ENCODE measurements at places on chromosomes 1 and 21.

DNA sequence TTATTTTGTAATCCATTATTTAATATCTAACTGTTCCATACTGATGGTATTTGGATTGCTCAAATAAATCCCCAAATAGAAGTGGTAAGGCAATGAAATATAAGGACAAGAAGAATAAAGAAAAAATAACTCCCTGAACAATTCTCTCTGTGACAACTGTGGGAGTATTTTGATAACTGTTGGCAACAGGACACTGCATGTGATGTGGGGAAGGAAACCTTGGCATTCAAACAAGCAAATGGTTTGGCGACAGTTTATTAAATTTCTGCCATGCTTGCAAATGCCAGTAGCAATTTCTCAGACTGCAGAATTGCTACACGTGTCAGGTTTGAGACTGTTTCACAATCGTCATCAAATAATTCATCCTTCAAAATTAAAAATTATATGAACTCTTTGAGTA, 8.6 kb upstream of the MRPL39 start:
- no peak for DNase-seq

DNA sequence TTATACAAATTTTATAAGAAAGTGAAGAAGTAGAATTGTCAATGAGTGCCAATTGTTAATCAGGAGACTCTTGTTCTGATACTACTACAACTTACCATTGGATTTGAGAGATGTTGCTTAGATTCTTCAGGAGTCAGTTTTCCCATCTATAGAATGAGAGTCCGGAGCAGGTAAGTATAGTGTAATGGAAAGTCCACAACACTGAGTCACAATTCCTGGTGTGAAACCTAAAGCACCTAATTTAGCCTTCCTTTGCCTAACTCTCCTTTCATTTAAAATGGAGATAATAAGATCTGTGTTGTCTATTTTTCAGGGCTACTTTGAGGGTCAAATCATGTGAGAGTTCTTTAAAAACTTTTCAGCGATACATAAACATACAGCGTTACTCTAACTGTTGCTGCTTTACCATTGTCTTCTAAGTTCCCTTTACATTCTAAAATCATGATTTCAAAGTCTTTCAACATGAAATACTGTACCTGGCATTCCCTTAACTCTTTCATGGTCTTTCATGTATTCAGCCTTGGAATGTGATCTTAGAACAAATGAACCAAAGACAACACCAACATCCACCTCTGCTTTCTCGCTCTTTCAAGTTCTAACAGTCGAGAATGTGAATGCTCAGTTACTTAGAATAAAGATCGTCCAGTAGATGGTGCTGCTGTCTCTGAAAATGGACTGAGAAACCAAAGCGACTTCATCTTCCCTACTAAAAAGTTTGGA, 90.9 kb downstream of the SLC30A10 start:
- DNase-seq: no peak

- DNase-seq: no peak
Observed at GRCh38 chr1:9822897-9823692, 670 bp downstream of the CLSTN1 start.

DNA sequence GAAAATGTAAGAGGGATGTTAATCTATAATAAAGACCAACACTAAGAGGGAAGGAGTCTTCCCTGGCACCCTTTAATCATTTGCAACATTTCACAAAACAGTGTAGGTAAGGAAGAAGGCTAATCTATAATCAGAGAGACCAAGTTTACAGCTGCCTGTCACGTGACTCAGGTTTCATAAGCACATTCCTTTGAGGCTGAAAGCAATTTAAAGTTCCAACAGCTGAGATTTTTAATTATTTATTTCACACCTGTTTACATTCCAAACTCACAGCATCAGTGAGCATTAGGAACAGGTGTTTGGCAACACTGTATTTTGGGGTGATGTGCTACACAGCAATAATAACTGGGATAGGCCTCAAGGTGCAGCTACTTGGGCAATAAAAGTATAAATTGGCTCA, 75.7 kb upstream of the PGBD5 start:
- no peak for DNase-seq

DNA sequence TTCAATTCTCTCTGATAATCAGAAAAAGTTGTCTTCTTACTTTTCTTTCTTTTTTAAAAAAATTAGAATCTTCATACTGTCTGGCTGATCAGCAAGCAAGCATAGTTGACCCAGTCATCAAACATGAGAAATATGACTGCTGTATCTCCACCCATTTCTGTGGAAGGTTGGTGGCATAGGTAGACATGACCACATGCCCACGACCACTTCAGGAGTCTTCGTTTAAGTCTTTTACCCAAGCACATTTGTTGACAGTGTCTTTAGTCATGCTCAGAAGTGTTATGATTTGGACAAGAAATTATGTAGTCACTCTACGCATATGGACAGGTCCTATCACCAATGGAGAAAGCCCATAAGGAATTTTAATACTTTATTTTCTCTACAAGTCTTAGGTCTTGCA, 74.8 kb upstream of the HSPA13 start:
- DNase-seq: no peak

- DNase-seq: peak; percentile 35
Observed at GRCh38 chr1:41381692-41382479, 20.7 kb downstream of the FOXO6 start.

- no peak for DNase-seq
Observed at GRCh38 chr1:230773396-230774033, 26.3 kb downstream of the CAPN9 start.

- no peak for DNase-seq
Observed at GRCh38 chr1:29050166-29050565, 73.5 kb downstream of the TMEM200B start.

DNA sequence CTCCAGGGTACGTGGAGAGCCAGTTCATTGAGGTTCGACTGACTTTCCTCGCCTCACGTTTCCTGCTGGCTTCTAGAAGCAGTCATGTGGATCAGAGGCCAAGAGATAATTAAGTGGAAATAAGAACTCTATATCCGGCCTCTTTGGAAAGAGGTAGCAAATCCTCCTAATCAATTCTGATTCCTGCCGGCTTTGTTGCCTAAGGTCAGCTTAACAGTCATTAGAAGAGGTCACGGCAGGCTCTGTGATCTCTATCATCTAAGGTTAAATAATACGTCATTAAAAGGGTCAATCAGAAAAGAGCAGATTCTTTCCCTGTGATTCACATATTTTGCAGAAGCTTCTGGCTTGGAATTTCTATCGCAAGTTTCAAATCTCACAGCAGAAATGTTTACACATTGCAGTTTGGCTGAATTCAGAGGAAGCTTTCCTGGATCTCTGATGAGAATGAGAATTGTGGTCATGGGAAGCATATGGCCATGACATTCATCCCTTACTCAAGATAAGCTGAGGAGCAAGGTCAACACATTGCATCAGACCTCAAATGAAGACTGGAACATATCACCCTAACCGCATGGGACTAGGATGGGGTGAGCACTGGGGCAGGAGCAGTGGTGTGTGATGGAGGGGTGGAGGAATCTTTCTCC, 189.4 kb downstream of the PBX1 start:
- DNase-seq: no peak

GRCh38 chr1:236553370-236553769, 29.6 kb downstream of the LGALS8 start:
- no peak for DNase-seq

GRCh38 chr1:30198795-30199403, 524.5 kb downstream of the MATN1 start:
- no peak for DNase-seq

GRCh38 chr1:24472527-24473251, 29.9 kb upstream of the RCAN3 start:
- DNase-seq: no peak

DNA sequence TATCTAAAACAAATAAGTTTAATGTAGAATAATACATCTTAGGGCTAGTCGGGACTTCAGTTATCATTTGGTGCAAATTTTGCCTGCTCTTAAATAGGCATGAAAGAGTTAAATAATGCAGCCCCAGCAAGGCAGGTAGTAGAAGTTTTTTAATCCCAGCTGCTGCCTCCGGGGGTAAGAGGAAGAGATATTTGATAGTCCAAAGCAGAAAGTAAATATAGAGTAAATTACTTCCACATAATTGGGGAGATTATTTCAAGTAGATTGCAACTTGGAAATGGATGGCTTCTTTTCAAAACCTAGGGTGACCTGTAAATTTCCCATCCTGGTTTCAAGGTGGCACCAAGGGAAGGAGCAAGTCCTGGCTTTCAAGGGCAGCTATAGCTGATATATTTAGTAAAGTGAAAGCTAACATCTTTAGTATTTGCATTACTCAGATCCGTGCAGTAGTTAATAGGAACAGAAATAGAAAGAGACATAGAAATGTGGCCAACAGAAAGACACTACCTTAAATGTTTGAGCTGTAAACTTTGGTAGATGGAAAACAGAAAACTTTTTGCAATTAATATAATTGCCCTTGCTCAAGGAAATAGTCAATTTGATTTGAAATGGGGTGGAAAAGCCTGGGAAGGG, 109.1 kb downstream of the LMO4 start:
- DNase-seq: no peak

DNA sequence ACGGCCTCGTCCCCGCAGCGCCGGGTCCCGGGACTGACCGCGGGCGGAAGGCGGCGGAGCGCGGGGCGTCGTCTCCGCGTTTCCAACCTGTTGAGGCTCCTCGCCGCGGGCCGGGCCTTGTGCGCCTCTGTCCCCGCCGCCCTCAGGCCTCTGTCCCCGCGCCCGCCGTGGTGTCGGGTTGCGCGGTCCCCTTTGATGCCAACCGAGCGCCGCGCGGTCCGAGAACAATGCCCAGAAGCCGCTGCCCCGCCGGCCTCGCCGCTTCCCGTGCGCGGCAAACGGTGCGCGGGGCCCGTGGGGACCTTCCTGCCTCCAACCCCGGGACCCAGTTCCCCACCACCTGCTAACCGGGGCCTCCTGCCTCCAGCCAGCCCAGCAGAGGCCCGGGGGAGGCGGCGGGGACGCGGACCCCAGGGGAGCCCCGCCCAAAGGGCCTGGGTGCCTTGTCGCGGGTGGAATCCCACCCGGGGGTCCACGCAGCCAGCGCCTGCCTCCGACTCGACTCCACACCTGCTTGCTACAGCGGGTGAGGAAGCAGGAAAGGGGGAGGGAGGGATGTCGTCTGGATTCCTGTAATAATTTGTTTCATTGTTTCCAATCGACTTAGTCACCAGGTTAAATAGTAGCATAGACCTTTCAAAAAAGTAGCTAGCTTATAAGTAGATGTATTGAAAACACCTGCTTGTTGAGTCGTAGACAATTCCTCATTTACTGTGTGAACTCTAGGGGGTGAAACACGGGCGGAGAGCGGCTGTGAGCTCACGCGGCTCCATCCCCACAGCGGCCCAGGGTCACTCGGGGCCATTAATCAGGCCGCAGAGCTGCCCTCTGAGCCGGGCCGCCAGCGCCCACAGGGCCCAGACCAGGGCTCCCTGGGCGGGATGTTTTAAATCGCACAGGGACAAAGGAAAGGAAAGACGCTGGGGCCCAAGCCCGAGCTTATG, 1.1 kb downstream of the COL18A1 start:
- peak; percentile 23 for DNase-seq

- DNase-seq: no peak
Observed at GRCh38 chr1:223258751-223259198, 105.2 kb downstream of the SUSD4 start.

DNA sequence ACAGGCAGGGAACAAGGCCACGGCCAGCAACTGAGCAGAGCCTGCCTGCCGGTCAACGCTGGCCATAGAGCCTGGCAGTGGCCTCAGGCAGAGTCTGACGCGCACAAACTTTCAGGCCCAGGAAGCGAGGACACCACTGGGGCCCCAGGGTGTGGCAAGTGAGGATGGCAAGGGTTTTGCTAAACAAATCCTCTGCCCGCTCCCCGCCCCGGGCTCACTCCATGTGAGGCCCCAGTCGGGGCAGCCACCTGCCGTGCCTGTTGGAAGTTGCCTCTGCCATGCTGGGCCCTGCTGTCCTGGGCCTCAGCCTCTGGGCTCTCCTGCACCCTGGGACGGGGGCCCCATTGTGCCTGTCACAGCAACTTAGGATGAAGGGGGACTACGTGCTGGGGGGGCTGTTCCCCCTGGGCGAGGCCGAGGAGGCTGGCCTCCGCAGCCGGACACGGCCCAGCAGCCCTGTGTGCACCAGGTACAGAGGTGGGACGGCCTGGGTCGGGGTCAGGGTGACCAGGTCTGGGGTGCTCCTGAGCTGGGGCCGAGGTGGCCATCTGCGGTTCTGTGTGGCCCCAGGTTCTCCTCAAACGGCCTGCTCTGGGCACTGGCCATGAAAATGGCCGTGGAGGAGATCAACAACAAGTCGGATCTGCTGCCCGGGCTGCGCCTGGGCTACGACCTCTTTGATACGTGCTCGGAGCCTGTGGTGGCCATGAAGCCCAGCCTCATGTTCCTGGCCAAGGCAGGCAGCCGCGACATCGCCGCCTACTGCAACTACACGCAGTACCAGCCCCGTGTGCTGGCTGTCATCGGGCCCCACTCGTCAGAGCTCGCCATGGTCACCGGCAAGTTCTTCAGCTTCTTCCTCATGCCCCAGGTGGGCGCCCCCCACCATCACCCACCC, at the start of gene TAS1R3:
TAS1R3 (plus strand) TSS at position 213 of the 898 bp plus-strand sequence; CDS start at position 279, 66 bp downstream.
- no peak for DNase-seq

DNA sequence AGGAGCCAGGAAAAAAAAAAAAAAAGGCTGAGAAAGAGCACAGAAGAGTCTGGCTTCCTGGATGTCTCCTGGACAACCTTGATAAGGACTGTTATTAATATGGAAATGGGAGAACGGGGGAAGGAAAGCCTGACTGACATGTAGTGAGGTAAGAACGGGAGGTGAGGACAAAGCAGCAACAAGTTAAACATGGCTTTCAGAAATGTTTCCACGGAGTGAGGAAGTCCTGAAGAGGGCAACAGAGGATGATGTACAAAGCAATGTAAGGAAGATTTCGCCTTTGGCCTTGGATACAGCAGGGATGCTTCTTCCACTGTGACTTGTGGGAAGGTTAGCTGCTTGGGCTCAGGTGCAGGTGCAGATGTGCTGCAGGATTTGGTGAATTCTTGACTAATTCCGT, 11.9 kb upstream of the NIBAN1 start:
- DNase-seq: no peak

DNA sequence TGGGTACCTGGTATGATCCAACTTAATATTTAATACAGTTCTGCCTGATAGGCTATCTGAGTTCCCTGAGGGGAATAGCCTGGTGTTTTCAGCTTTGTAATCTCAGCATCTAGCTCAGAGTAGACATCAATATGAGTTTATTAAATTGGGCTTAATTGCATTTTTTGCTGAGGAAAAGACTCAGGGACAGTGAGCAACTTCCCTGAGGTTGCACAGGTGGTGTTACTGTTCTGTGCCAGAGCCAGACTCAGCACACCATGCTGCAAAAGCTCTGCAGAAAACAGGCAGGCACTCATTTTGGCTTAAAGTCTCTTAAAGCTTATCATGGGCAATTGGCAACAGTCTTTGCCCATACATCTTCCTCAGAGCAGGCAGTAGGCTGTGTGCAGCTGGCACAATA, 90.5 kb upstream of the JUN start:
- DNase-seq: no peak

GRCh38 chr1:221013691-221014660, 134.7 kb downstream of the HLX start:
- no peak for DNase-seq

GRCh38 chr21:41681348-41681801, 85.5 kb downstream of the RIPK4 start:
- DNase-seq: no peak
